CD4-positive, alpha-beta T cell treated with Interleukin-15 for 4 hours (primary cell): ENCODE measurements at places on chromosomes 2 and 18.
A peak's percentile ranks its signal among the peaks of the same experiment; 100 is the strongest.

DNA sequence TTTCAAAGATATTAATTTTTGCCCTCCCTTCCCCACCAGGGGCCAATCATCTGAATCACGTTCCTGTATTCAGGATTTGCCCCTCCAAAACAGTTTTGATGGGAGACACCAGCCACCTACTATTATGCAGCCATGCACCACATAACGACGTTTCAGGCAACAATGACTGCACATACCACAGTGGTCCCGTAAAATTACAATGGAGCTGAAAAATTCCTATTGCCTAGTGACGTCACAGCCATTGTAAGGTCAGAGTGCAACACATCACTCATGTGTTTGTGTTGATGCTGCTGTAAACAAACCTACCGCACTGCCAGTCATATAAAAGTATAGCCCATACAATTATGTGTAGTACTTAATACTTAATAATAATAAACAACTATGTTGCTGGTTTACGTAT, 22.6 kb downstream of the ITM2C start:
- no peak for DNase-seq

GRCh38 chr18:8851659-8852058, 146.3 kb downstream of the MTCL1 start:
- no peak for DNase-seq

- peak; percentile 23 for DNase-seq
These were observed 18.8 kb upstream of the FN1 start for GRCh38 chr2:215454519-215455246.

DNA sequence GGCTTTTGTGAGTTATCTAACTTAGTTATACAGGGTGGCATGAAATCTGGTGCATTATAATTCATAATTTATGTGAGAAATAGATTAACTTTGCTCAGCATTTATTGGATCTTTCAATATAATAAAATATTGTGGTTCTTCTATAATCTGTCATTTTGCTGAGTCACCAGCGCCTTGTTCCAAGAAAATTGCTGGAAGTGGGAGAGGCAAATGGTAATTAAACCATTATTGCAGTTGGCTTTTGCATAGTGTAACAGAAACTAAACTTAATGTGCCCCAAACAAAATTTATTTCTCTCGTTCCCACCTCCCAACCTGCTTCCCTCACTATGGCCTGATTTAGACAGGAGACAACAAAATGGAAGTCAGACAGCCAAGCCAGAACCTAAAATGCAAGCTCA, 146.3 kb downstream of the GALR1 start:
- DNase-seq, result no peak

- DNase-seq, result no peak
These were observed 68.3 kb upstream of the SESTD1 start for GRCh38 chr2:179332903-179333302.

GRCh38 chr18:65349635-65350034, 401.2 kb upstream of the CDH7 start:
- DNase-seq, result no peak

GRCh38 chr2:191362841-191363240, 117.6 kb downstream of the MYO1B start:
- DNase-seq, result no peak

- DNase-seq, result no peak
These were observed 198.8 kb upstream of the FOSL2 start for GRCh38 chr2:28193630-28194403.

GRCh38 chr18:24548583-24548982, 88.1 kb downstream of the HRH4 start:
- DNase-seq, result no peak

DNA sequence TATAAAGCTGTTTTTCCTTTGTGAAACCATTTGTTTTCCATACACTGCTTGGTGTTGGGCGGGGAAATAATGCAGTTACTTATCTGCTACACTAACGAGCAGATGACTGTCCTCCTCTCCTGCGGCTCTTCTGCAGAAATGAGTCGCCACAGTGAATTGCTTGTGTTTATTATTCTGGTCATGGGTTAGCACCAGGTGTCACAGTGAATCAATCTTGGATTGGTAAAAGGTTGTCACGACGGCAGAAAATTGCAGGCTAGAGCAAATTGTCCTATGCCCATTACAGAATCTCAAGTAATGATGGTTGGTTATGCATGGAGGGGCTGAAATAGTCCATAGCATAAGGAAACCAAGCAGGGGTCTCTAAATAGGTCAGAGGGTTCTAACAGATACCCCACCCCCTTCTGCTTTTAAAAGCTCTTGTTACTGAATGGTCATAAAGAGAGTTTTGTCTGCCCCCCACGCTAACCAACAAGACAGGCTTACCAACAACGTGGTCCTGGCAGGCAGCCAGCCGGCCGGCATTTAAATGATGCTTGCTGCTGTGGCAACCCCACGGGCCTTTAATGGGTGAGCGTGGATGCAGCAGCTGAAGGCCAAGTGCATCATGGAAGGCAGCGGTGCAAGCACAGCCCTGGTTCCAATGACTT, 29.5 kb downstream of the RAB31 start:
- DNase-seq, result no peak

DNA sequence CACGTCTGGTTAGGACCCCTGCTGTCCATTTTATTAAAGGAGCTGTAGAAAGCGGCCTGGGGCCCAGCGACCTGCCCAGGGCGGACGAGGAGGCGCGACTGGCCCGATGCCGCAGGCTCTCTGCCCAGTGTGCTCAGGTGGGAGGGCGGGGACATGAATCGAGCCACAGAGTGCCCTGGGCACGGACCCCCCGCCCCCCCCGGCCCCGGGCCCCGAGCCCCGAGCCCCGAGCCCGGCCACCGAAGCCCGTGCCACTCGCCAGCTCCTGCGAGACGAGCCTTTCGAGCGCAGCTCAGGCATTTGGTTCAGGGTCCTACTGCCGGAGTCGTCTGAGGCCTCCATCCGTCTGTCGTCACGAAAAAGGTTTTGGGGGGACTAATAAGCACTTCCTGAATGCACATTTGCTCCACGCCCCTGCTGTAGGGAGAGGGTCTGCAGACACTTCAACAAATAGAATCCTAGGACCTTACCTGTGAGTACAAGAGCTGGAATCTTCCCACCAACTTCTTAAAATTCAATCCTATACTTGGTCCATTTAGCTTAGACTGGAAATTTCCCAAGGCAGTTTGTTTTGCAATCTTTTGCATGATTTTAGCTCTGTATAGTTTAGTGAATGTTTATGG, 602 bp upstream of the ADAM17 start:
- DNase-seq, result peak; percentile 18
